ENCODE measurements at places on chromosomes 6 and 20.

GRCh38 chr6:51241376-51241775 lies 422.7 kb downstream of the TFAP2B start:
- no peak for DNase-seq

DNA sequence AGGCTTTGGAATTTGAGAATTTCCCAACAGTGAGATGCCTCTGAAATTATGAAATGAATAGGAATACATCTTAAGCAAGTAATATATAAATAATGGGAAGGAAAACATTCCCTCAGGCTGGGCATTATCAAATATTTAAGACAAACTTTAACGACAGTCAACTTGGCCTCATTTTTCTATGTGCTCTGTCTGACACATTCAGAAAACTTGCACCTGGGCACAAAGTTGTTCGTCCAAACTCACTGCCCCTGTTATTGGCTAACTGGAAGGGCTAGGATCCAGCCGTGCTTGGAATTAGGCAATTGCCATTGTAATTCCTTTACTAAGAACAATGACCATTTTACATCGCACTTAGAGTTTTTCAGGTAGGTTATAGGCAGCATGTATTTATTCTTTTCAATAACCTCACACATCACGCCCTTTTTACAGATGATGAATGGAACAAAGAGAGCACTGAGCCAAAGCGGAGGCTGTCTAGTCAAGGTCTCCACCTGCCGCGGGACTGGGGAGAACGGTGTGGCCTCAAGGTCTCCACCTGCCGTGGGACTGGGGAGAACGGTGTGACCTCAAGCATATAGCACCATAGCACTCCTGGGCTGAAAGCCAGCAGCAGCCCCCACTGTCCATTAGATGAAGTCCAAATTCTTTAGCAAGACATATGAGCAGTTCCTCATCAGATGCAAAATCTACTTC lies 40.7 kb upstream of the FOXQ1 start:
- DNase-seq = no peak

DNA sequence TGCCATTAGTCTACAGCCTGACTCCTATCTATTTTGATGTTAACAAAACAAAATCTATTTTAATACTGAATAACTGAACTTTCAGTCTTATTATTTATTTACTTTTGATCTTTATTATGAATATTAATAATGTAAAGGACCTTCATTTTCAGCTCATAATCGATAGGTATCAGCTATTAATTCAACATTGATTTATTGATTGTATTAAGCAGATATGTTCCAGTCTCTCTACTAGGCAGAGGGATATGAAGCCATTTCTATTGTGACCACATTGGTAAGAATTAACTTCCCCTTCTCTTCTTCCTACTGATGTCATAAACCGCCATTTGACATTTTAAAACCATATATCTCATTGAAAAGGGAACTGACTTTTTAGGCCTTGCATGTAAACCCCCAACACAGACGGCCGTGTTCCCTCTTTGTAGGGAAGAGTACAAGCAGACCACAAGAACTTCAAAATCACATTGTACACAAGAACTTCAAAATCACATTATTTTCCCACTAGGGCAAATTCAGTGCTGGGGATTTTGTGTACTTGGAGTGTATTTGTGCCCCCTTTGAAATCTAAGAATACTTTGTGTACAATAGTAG lies 69.5 kb upstream of the FABP7 start:
- no peak for DNase-seq

DNA sequence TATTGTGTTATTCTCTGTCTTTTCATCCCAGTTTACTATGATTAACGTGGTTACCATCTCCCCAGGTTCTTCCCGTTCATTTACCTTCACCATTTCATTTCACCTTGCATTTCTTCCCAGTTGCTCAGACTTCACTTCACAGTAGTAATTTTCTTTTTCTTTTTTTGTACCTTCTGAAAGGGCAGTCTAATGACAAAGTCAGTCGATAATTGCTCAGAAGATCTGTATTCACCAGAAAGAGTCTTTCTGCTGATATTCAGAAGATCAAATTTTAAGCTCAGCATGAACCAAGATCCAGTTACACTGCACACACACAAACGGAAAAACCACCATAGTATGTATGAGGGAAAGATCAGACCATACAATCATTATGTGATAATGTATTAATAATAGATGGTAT lies 265.5 kb downstream of the ADGB start:
- DNase-seq = no peak

DNA sequence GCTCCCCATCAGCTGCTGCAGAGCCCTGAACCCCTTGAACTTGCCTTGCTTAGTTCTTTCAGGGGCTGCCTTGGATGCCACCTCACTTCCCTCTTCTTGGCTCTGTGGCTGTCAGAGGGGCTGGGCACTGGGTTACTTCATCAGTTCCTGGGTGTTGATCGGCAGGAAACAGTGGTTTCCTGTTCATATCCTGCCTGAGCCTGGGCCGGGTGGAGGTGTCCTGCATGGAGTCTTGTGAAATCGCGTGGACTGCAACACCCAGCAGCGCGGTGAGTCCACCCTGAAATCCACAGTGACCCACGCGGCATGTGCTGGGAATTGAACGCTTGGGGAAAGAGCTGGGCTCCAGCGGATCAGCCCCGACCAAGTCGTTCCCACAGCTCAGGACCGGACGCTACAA lies 97.5 kb downstream of the CDH26 start:
- DNase-seq = no peak
